ENCODE measurements at places on chromosomes 6 and 20. TPM values are rescaled to one million over a fixed set of nuclear protein-coding genes. Genes with fewer than 3 reads are reported as not detected.

Gene PNLDC1
- not detected for total RNA-seq

Gene KIF6
- 0.26 TPM for total RNA-seq

Gene GSTA2
- total RNA-seq: not detected

Gene NKX2-4
- not detected for total RNA-seq

Gene LY6G6D
- not detected for total RNA-seq

Gene MARCKS
- total RNA-seq: 150 TPM

Gene OLIG3
- not detected for total RNA-seq

Gene VSTM2L
- total RNA-seq: 1.4 TPM

Gene RBPJL
- total RNA-seq: not detected

GRCh38 chr20:22232473-22232872 is 351.9 kb downstream of the FOXA2 start:
- DNase-seq: no peak

DNA sequence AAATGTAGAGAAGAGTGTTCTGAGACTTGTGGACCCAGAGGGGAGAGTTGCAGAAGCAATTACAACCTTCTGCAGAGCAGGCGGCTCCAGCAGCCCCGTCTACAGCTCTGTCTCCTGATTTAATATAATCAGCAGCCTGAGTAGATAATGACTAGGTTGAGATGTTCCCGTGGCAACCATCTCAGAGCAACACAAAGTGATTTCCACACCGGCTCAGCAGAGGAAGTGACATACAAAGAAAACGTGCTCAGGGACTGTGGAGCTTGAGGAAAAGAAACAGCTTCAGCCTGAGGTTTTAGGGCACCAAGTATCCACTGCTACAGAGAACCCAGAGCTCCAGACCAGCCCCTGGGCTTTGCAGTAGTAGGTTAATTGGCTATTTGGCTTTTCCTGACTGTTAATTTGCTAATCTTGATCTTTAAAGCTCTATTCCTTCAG is 136.4 kb downstream of the MTFR2 start:
- DNase-seq: peak; percentile 19

DNA sequence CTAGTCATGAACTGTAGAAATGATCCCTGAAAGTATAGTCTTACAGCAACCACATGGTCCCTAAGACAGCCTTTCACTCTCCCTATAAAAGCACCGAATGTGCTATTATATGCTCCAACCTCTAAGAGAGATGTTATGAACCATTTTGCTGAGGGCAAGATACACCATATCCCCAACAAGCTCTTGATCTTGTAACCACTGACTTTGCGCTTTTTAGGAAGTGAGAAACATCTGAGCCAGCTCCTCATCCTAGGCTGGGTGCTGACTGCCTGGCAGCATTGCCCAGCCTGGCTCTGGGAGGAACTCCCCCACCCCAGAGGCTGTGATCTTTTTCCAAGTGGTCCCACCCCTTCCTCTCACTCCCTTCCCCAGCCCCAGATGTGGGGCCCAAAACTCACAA is 3.1 kb upstream of the EMILIN3 start:
- DNase-seq: no peak

DNA sequence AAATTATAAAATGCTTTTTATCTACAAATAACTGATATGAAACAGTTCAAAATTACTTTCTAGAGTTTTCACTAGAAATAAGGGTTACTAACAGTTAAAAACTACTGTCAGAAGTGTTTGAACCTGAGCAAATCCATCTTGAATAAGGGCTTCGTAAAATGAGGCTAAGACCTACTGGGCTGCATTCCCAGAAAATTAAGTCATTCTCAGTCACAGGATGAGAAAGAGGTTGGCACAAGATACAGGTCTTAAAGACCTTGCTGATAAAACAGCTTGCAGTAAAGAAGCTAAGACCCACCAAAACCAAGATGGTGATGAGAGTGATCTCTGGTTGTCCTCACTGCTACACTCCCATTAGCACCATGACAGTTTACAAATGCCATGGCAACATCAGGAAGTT is 93.7 kb downstream of the PLG start:
- DNase-seq: peak; percentile 26

DNA sequence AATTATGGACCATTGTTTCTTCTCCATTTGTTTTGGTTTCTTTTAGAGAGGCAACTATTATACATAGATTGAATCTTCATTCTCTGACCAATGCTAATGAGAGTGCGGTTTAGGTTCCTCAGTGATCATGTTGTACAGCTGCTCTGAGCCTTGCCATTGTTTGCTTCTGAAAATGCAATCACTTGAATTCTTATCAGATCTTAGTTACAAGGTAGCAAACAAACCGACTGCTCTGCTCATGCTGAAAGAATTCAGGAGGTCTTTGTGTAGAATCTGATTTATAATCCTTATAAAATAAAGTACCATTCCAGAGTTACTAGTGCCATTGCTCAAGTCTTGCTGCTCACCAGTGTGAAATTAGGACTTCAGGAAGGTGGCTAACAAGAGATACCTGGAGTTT is 569.1 kb upstream of the ID4 start:
- peak; percentile 1 for DNase-seq

DNA sequence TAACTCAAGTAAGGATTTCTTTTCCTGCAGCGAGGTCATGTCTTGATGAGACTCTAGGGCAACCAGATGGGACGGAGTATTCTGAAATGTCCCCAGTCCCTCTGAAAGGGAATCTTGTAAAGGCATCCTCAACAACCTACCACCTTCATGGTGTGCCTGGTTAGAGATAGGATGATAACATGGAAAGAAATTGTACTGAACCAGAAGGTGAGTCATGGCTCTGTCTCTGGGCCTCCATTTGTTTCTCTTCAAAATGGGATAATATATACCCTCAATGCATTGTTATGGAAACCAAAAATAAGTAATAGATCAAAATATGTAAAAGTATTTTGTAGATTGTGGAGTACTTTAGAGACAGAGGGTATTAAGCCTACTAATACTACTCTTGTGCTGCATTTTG is 219.1 kb downstream of the ARID1B start:
- DNase-seq: no peak

DNA sequence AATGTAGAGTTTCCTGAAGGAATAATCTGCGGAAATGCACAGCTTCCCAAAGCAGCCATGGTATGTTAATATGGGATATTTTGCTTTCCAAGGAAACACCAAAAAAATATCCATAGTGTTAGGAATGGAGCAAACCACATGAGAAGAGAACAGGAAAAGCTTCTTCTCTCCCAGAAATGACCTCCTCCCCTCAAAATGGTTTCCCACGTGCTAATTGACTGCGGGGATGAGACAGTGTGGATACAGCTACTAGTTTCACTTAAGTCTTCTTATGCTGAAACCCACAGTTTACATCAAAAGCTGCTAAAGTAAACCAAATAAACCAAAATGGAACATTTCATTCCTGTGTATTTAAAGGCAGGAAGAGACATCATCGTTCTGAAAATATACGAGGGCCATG is 69.4 kb downstream of the FYN start:
- DNase-seq: no peak

- no peak for DNase-seq
These were observed 440.7 kb upstream of the FLRT3 start for GRCh38 chr20:14778096-14778495.

DNA sequence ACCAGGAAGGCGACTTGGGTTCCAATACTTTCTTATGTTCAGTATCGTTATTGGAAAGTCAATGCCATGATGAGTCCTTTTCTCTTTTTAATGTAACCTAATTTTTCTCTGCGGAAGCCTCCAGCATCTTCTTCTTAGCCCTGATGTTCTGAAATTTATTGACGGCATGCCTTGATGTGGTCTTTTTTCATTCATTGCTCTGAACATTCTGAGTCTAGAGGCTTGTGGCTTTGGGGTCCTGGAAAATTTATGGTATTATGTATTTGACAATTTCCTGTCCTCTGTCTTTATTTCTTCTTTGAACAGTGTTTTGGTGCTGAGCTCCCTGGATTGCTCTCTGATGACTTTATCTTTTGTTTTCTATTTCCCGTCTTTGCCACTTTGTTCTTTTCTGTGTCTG is 28.7 kb upstream of the MAS1 start:
- DNase-seq: no peak

- no peak for DNase-seq
These were observed 51.3 kb downstream of the AKAP12 start for GRCh38 chr6:151290877-151291721.

- DNase-seq: no peak
These were observed 31.7 kb downstream of the GFRA4 start for GRCh38 chr20:3631534-3631933.

- no peak for DNase-seq
These were observed 56.8 kb downstream of the EYA2 start for GRCh38 chr20:46951405-46951804.

- no peak for DNase-seq
These were observed 31.7 kb upstream of the ME1 start for GRCh38 chr6:83462524-83462923.

- DNase-seq: peak; percentile 62
These were observed at the start of gene APCDD1L for GRCh38 chr20:58515233-58516212. TSS of gene APCDD1L (minus strand) at chr20:58515399. CDS start at chr20:58514707, 692 bp downstream.

DNA sequence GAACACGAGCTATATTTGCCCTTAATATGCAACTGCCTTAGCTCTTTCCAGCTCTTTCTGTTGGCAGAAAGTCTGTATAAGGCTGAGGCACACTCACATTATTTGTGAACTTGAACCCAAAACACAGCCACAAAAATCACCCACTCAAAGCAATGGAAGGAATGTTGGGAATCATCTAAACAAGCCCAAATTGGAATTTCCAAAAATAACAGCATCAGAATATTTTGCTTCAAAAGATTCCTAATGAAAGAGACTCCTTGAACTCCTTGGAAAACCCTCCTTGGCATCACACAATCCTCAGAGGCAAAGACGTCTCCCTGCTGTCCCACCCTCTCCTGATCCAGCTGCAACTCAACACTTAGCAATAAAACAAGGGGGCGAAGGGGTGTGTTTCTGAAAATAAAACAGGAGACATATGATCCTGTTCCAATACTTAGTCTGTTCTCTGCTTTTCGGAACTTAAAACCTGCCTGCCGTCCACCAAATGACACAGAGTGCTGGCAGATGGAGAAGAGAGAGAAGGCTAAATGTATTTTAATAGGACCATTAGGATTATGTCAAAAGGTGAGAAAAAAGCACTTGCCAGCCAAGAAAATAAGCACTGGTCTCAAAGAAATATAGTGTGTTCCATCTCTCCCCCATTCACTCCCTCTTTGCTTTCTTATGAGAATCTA is 320.7 kb upstream of the JARID2 start:
- DNase-seq: no peak

DNA sequence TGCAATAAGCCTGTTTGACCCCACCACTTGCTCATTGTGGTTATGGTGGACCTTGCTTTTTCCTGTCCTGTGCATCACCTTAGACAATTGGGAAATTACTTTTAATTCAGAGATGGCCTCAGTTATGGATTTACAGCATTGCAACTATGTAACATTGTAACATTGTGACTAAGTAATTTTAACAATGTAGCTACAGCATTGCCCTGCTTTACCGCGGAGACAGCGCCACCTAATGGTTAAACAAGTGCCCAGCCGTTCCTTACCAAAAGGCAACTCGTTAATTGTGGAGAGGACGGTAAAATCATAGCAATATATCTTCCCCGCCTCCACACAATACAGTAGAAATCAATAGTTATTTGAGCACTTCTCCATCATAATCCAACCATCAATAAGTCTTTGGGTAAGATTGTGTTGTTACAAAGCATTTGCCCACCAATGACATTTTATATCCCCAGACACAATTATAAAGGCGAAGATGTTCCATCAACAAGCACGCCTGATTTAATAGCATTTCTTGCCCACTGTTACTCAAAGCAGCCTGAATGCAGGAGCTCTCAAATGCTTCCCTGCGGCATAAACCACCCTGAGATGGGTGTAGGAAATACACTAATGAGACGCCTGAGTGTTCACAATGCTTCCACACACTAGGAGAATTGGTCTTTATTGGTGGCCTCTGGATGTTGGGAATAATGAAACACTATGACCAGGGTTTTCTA is 93.7 kb downstream of the PROKR2 start:
- peak; percentile 64 for DNase-seq

GRCh38 chr20:39800111-39800510 is 838.0 kb downstream of the DHX35 start:
- DNase-seq: peak; percentile 57

DNA sequence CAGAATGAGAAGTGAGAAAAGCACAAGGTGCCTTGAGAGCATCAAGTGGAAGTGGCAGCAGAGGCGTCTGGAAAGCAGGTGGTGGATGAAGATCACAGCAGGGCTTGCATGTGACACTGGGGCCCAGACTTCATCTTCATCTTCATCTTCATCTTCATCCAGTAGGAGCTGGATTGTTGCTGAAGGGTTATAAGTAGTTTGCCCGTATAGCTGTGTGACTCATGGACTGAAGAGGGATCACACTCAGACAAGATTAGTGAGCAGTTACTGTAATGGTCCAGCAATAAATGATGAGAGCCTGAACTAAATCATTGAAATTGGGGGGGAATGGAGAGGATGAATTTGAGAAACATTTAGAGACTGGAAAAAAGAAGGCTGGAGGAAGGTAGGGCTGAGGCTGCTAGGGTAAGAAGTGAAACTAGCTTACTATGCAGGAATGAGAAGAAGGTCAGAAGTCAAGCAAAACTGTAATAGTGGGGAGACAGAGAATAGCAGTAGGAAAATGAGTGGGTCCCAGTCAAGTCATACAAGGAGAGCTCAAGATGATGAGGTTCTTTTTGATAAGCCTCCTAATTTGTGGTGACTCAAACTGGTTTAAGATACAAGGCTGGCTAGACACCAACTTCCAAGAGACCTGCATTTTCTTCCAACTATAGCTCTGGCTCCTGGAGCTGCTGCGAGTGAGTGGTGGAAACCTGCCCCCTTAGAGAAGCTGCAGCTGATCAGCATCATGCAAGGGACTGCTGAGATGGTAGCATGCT is 92.3 kb upstream of the BEND6 start:
- DNase-seq: peak; percentile 67

- no peak for DNase-seq
These were observed 101.5 kb downstream of the PHACTR3 start for GRCh38 chr20:59705651-59706399.

DNA sequence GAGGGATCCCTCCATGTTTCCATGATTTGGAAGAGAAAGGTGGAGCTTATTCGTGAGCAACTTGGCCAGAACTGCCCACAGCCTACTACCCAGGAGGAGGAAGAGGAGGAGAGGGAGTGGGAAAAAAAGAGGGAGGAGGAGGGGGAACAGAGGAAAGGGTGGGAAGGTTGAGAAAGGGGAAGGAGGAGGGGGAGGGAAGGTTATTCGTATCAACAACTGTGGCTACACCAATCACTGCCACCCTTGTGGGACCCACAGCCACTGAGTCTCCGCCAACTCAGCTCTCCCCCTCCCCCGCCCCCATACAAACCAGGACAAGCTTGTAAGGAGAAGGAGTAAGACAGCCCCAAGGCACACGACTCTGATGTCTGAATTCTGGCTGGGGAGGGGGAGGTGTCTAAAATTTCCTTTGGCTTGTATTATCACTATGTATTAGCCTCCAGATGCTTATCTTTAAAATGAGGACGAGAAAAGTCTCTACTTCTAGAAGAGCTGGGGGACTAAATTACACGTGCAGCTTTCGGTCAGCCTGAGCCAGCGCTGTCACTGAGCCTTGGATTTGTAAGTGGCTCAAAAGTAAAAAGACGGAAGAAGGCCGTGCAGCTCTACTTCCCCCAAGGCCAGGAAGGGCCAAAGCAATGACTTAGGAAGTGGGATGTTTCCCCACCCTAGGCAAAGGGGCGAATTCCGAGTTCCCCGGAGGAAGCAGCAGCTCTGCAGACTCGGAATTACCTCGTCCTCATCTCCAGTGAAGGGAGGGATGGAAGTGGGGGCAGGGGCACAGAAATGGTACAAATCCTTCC is 1.0 kb downstream of the FKBP1A start:
- DNase-seq: peak; percentile 52
